ENCODE measurements at places on chromosomes 13 and 19.

DNA sequence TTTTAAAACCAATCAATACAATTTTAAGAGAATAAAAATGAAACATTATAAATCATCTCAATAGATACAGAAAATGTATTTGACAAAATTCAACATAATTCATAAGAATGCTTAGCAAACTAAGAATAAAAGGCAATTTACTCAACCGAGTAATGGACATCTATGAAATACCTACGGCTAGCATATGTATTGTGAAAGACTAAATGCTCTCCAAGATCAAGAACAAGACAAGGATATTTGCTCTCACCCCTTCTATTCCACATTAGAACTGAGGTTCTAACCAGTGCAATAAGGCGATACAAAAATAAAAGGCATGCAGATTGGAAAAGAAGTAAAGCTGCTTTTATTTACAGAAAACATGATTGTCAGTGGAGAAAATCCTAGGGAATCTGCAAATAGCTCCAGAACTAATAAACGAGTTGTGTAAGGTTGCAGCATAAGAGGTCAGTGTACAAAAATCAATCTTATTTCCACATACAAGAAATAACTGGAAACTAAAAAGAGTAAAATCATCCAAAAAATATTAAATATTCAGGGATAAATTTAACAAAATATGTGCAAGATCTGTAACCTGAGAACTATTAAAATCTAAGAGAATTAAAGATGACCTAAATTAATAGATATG lies 16.4 kb downstream of the KATNAL1 start:
- no peak for DNase-seq

- no peak for DNase-seq
Observed at GRCh38 chr13:25203127-25203740, 31.1 kb upstream of the AMER2 start.

DNA sequence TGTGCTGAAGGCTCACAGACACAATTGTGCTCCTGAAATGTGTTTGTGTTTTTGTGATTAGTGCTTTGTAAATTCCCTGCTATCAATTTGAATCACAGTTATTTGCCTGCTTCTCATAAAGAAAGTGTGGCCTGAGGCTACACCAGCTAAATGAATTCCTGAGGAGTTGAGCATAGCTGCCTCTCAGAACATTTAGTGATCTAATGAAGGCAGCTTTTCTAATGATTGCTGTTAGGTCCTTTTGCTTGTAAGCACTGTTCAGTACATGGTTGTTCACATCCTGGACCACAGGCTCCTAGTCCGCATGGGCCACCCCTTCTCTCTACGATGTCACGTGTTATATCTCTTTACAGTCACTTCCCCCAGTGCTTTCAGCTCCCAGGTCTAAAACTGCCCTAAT lies 238.2 kb downstream of the B3GLCT start:
- peak; percentile 23 for DNase-seq

- DNase-seq, result no peak
Observed at GRCh38 chr13:112732679-112733078, 42.8 kb downstream of the ATP11A start.

DNA sequence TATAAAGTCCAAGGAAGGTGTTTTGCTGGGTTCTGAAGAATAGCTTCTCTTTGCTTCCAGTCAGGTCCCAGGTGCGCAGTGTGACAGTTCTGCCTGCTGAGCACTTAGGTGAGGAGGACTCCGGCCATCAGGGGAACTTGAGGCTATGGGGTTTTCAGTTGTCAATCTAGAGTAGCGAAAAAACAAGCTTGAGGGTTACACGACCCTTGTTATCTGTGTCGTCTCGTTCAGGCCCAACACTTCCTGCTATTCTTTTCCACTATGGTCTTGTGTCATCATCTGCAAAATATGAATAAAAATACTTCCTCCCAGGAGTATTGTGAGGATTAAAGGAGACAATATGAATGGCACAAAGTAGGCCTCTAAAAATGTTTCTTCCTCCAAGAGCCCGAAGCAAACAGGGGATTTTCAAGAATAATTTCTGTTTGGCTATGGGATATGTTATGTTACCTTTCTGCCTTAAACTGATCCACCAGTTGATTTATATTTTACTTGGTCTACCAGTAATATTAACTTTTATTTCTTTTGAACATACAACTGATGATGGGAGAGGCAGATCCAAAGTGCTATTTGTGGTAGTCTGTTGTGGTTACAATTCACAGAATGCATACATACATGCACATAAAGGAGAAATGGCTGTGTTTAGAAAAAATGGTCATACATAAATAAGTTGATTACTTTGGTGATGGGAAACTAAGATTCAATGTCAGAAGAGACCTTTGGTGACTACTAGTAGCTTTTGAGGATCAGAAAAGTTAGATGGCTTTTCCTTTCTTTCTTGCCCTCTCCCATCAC lies 40.5 kb upstream of the RCBTB2 start:
- no peak for DNase-seq

GRCh38 chr19:23817519-23817918 lies 58.8 kb upstream of the ZNF681 start:
- peak; percentile 60 for DNase-seq

- DNase-seq, result no peak
Observed at GRCh38 chr13:110407531-110407930, 100.4 kb downstream of the COL4A2 start.

- DNase-seq, result no peak
Observed at GRCh38 chr13:39385621-39386231, 217.3 kb downstream of the LHFPL6 start.

GRCh38 chr13:27132538-27132937 lies 39.1 kb downstream of the USP12 start:
- DNase-seq, result no peak

DNA sequence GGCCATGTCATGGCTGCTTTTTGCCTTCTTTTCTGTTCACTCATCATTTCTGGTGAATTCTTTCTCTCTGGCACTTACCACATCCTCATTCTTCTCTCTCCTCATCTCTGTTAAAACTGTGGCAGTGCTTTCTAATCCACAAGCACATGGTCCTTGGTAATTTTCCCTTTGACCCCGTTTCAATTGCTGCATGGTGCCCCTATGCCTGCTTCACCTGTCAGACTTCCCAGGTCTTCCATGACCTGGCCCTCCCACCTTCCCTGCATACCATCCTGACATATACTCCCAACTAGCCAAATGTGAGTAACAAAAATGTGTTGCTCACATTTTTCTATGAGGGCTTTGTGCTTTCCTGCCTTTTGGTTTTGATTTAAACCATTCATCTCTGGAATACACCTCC lies 286.5 kb downstream of the MTUS2 start:
- DNase-seq, result peak; percentile 38

GRCh38 chr19:38168637-38169036 lies 55.4 kb downstream of the DPF1 start:
- no peak for DNase-seq

- no peak for DNase-seq
Observed at GRCh38 chr19:33400856-33401682, 27.6 kb downstream of the CEBPG start.

- peak; percentile 40 for DNase-seq
Observed at GRCh38 chr13:102873653-102874052, 27.8 kb downstream of the ERCC5 start.

GRCh38 chr19:30074096-30074495 lies 132.1 kb downstream of the URI1 start:
- DNase-seq, result no peak

DNA sequence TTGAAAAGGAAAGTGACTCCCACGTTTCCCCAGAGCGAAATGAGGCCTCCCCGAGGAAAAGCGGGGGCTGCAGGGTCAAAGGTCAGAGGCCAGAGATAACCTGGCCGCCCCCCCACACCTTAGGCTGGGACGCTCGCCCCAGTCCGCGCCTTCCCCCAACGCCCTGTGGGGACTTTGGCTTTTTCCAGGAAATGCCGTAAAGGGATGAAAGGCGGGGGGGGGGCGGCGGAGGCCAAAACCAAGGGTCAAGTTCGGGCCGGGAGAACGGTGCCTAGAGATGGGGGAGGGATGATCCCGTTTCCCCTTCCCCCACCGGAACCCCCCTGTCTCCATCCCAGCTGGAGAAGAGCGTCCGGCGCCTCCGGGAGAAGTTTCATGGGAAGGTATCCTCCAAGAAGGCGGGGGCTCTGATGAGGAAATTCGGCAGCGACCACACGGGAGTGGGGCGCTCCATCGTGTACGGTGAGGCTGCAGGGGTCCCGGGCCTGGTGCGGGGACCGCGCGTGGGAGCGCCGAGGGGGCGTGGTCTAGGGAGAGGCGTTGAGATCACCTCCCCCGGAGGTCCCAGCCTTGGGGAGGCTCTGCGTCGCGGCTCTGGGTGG lies 575 bp downstream of the SHFL start:
- DNase-seq, result no peak

DNA sequence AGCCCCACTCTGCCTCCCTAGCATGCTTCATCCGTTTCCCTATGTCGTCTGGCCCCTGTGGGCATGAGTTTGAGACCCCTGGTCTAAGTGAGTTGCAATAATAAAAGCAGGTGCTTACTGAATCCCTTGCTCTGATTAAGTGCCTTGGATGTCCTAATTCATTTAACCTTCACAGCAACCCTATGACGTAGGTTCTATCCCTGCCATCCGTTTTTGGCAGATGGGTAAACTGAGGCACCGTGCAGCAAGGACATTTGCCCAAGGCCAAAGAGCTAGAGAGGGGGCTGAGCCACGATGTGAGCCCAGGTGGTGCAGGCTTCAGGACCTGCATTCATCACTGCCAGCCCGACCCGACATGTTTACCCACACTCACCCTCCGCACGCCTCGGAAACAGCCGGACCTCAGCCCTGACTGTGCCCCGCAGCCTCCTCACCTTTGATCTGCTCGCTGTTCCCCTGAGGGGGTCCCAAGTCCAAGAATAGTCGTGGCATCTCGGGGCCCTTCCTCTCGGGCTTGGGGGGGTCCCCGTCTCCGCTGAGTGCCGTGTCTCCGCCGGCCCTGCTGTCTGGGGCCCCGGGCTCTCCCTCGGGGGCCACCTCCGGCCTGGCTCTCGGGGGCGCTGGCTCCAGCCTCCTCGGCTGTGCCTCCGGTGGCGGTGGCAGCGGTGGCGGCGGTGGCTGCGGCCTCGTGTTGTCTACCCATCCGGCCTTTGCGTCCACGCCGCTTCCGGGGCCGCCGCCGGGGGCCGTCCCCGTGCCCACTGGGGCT lies 14.5 kb downstream of the LMTK3 start:
- DNase-seq, result no peak

DNA sequence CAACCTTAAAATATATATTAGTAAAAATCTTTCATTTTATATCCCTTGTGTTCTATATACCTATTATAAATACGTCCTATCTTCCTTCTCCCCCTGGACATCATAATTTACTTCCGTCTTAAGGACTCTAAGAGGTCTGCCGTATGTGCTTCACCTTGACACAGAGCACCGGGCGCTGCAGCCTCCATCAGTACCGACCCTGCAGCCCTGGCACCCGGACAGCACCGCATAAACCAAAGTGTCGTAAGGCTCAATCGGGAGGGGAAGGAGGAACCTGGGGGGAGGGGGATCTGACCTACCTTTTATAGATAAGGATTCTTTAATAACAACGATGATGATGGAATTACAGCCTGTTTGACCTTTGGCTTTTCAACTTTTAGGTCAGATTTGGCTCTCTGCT lies 44.0 kb downstream of the EFNB2 start:
- no peak for DNase-seq

- DNase-seq, result no peak
Observed at GRCh38 chr13:94212196-94212595, 267.3 kb downstream of the DCT start.

DNA sequence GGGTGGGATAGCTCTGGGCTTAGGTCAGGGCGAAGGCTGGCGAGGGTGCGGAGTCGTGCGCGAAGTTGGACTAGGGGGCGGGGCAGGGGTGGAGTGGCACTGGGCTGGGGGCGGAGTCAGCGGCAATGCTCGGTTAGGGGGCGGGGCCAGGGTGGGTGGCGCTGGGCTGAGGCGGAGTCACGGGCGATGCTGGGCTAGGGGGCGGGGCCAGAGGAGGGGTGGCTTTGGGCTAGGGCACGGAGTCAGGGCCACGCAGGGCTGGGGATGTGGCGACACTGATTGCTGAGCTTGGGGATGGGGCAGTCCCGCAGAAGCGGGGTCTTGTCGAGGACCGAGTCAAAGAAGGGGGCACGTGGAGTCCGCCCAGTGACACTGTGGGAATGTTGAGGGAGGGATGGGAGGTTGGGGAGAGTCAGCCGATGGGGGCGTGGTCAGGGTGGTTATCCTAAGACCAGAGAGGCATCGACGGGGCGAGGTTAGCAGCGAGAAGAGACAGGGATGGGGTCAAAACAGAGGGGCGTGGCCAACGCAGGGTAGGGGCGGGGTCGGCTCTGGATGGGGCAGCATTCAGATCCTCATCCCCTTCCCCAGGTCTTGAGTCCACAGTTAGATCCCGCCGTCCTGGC lies 8.7 kb downstream of the HOMER3 start:
- DNase-seq, result peak; percentile 70

GRCh38 chr13:106129273-106129672 lies 406.2 kb downstream of the EFNB2 start:
- DNase-seq, result no peak

DNA sequence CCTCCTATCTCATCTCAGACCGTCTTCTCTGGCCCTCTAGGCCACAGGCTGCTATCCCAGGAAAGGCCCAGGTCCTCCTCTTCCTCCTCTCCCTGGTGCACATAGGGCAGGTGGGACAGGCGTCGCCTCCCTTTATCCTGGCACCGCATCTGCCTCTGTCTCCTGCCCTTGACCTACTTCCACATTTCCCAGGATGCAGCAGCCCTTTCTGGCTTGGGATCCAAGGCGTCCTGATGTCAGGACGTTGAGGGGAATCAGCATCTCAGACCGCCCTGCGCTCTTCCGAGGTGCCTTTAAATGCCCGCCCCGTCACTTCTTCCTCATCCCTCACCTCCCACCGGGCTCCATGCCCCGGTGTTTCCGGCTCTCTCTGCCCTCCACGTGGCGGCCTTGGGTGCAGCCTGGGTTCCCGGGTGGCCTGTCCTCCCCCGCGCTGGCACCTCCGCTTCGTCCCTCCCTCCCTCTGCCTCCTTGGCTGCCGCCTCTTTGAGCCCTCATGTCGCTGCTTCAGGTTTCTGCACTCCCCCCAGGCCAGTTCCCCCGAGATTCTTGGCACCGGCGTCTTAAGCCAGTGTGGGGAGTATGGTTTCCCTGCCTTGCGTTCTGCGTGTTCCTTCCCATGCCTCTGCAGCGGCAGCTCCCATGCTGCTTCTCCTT lies 66.3 kb downstream of the KDM4B start:
- DNase-seq, result no peak

DNA sequence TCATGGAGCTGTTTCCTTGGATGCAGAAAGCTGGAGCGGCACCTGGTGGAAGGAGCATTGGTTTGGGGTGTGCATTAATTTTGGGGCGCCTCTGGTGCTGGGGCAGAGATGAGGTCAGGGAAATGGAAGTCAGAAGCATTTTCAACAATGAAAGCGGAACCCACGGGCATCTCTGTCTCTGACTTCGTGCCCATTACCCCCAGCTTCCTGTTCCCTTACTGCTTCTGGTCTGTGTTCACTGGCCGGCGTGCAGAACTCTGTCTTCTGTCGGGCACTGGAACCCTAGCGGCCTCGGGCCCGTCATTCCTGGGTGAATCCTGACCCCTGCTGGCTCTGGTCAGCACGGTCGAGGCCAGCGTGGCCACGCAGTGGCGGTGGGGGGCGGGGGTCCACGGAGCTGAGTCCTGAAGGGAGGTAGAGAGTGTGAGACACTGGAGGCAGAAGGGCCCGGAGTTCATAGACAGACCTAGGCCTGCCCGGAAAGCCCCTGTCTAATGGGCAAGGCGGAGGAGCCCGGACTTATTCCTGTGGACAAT lies 7.9 kb upstream of the LINGO3 start:
- peak; percentile 78 for DNase-seq

Measured in ELR (cell line).